Hematopoietic multipotent progenitor cell treated with erythropoietin and hydrocortisone succinate and interleukin-3 and kit ligand, for 6 days (in vitro differentiated cells): ENCODE measurements at places on chromosomes 16 and 17.

DNA sequence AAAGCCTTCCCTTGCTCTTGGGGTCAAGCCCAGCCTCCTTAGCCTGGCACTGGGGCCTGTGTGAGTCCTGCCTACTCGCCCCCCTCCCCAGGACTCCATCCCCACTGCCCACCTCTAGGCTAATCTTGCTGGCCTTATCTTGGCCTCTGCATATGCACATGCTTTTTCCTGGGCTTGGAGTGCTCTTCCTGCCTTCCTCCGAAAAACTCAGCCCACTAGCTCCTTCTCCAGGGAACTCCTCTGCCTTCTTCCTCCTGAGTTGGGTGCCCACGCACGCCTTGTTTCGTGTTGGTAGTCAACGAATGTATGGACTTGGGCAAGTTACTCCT lies 16.5 kb downstream of the TBX2 start:
- DNase-seq, result no peak

DNA sequence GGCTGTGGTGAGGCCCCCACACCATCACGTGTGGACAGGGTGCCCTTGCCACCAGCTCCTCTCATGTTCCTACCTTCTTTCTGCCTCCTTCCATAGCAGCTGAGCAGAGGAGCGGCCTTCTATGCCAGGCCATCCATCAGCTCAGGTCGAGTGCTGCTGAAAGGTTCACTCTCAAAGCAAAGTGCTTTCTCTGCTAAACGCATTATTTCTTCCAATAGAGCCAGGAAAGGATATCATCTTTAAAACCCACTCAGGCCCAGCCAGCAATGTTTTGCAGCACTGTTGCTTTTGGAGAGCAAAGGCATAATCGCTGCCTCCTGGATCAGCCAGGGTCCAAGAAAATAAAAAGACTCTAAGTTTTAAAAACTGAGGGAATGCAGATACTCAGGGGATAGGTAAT lies 54.9 kb upstream of the GPRC5B start:
- no peak for DNase-seq

DNA sequence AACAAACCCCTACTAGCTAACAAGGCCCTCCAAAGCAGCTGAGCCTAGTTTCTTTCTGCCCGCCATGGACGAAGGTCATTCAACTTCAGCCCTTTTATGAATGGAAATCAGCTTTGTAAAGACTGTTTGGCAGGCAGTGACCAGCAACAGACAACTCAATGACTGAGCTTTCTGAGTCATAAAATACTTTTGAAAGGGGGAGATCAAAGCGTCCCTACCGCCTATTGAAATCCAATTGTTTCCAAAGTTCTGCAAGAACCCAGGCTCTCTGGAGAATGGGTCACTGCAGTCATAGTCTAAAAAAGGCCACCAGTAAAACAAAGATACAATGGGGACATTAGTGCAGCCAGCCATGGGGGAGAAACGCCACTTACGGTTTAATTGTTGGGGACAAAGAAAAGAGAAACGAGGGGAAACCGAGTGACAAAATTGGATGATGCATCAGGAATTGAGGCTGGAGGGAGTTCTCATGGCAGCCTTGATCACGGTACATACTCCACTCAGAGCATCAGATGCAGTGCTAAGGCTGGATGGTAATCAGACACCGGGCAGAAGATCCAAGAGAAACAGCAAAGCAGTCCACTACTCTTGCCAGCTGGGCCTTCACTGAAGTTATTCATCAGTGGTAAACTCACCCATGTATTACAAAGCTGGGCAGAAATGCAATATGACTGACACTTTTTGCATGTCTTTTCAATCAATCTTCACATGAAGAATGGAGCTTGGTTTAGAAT lies 9.8 kb downstream of the ADAMTS18 start:
- no peak for DNase-seq

- no peak for DNase-seq
These were observed 2.0 kb downstream of the POLR2A start for GRCh38 chr17:7486181-7486580.

GRCh38 chr17:7435676-7436555 lies 681 bp downstream of the TMEM102 start:
- peak; percentile 84 for DNase-seq

DNA sequence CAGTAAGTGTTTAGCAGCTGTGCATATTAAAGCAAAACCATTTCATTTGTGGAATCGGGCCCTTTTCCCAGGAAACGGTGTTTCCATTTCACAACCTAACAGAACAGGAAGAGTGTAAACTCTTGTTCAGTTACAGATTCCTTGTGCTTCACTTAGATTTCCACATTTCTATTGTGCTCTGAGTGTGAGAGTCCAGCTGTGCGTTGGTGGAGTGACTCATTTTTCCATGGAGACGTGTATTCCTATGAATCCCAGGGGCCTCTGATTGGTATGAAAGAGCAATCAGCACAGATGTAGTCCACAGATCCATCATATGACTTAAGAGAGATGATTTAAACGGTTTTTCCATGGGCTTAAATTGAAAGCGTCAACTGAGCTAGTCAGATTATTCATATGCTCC lies 13.3 kb upstream of the CAVIN1 start:
- no peak for DNase-seq

GRCh38 chr17:74870512-74870911 lies 2.3 kb downstream of the FDXR start:
- DNase-seq, result no peak

DNA sequence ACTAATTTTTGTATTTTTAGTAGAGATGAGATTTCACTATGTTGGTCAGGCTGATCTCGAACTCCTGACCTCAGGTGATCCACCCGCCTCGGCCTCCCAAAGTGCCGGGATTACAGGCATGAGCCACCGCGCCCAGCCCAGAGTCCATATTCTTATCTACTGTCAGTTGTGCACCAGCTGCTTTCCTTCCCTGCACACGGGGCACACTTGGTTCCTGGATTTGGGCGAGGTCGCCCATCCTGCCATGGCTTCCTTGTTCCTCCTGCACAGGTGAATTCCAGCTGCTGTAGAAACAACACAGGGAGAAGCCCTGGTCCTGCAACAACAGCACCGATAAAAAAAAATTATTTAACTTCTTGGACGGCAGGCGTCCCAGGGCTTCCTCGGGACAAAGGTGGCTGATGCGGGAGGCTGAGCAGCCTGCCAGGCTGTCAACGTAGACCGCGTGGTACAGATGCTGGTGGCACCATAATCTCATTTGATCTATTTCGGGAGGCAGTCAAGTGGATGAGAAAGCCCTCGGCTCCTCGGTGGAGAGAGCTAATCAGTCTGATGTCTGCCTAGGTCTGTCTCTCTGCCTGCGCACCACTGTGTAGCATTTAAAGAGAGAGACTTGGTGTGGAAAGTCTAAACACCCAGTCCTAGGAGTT lies 19.1 kb downstream of the RGS9 start:
- DNase-seq, result no peak
